ENCODE measurements at places on chromosomes 6 and 20.

DNA sequence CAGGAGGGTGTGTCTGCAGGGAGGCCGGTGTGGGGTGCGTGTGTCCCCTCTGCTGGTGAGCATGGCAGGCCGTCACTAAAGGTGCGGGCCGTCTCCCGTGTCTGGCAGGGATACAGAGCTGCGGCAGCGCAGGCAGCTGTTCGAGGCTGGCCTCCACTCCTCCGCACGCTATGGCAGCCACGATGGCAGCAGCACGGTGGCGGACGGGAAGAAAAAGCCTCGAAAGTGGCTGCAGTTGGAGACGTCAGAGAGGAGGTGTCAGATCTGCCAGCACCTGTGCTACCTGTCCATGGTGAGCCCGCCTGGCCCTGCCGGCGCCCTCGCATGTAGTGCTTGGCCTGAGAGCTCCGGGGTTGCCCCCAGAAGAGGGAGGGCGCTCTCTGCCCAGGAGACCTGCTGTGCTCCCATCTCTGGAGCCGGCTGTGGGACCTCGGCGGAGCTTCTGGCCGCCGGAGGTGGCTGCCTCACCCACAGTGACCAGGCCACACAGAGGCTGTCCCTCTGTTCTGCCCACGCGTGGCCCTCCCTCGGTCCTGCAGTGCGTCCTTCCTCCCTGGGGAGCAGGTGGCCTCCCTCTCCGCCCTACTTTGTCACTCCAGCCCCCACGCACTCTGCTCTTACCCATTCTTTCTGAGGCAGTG, 149.6 kb downstream of the DTNBP1 start:
- no peak for DNase-seq

- DNase-seq: no peak
Measured at GRCh38 chr20:8152183-8152582, 20.1 kb downstream of the PLCB1 start.

GRCh38 chr6:160077526-160077925, 44.1 kb upstream of the SLC22A1 start:
- DNase-seq: no peak

DNA sequence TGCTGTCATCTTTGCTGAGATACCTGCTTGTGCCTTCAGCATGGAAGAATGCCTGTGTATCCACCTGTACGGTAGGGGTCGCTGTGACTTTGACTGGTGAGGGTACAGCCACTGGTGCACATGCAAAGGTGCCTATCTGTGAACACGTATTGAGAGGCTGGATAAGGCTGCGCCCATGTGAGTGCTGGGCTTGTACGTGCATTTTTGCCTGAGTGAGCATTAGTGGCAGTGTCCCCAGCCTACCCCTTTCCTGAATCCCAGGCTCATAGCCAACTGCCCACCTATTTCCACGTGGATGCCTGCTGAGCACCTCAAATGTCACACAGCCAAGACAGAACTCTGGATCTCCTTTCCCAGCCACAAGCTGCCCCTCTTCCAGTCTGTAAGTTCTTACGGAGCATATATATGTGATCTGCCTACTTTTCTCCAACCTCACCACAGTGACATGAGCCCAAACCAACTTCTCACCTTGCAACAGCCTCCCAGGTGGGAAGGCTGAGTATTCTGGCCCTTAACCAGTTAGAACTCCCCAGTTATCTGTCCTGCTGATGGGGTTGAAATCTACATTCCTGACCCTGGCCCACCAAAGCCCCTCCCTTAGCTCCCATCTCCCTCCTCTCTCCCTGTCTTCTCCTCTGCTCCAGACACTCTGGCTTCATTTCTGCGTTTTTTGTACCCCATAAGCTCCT, 1.1 kb upstream of the SLC2A10 start:
- no peak for DNase-seq

- peak; percentile 32 for DNase-seq
Measured at GRCh38 chr6:25788305-25788922, 33.9 kb downstream of the SLC17A4 start.

DNA sequence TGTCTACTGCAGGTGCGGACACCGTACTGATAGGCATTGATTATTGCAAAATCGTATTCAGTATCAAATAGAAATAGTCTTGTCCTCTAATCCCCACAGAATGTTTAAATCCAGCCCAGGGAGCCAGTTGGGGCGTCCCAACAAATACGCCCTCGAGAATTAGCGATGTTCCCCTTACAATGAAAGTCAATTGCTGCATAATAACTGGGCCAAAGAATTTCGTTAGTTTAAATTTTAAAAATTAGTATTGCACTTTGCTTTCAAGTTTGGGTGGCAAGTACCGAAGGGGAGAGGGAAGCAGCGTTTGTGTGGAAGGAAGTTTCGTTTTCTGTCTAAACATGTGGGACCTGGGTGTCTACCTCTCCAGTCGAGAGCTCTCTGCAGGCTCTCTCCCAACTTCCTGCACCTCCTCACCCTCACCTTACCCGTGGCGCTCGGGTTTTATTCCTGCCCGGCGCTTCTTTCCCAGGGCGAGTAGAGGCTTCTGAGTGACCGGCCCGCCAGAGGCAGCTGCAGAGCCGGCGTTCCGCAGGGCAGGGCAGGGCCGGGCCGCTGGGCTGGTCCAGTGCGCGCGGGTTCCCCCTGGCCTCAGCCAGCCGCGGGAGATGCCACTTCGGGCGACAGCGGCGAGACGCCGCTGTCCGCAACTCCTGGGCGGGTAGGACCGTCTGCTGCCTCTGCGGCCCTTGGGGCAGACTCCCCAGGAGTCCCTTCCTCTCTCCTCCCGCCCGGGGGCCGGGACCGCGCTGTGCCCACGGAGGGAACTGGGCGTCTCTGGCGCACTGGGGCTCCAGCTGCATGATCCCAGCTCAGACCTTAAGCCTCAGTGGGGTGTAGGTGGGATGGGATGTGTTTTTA, 862 bp upstream of the TFAP2C start:
- DNase-seq: no peak

DNA sequence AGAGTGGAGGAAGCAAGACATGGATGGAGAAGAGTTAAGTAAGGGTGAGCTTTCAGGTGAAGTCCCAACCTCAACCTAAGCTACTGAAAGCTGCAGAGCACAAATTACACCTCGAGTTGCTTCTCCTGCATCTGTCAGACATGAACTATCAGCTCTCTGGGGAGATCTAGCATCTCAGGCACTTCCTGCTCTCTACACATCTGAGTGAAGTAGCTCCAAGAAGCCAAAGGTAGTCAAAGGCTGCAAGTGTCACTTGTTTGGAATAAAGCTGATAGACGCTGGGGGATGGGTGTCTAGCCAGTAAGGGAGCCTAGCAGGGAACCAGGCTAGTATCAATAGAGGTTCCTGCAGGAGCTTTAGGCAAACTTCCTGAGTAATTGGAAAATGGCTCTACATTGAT, 228.0 kb downstream of the PLCB1 start:
- no peak for DNase-seq

DNA sequence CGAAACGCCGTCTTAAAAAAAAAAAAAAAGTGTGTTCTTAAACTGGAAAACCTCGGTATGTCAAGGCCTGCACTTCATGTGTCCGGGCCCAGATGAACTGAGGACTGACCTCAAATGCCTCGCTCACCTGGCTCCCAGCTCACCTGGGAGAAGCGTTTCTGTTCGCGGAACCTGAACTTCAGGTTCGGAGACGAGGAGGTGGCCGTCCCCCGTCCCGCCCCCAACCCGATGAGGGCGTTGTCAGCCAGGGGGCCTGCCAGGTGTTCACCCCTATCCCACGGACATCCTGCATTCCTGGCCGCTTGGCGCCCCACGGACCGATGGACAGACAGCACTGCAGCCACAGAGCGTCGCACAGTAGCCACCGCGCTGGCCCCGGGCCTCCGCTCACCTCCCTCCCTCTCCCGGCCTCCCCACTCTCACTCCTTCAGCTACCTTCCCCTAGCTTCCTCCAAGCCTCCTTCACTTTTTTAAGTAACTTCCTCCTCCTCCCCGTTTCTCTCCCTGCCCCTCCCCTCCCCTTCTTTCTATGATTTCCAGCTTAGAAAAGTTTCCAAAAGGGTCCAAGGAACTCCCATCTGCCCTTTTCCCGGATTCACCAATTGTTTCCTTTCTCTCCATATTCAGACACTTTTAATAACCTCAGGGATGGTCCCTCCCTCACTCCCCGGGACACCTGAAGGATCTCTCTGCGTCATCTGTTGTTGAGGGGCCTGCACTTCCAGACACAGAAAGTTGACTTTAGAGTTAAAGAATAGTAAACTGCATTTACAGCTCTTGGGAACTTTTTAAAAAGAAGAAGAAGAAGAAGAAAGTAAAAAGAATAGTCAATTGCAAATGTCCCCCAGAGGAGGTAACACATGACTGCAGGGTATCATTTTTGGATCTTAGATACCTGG, 22.7 kb upstream of the MCM3 start:
- DNase-seq: no peak

GRCh38 chr20:54839224-54839623, 363.8 kb downstream of the DOK5 start:
- no peak for DNase-seq

- DNase-seq: no peak
Measured at GRCh38 chr6:131954775-131955107, 3.6 kb upstream of the CCN2 start.

DNA sequence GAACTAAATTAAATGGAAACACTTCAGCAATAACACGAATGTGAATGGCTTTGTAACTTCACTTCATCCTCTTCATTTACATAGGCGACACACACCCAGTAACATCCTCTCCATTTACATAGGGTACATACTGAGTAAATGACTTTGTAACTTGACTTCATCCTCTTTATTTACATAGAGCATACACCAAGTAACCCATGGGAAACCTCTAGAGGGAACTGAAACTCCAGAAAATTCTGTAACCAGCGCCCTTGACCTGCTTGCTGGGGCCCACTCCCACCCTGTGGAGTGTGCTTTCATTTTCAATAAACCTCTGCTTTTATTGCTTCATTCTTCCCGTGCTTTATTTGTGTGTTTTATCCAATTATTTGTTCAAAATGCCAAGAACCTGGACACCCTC, 81.6 kb upstream of the OPRM1 start:
- DNase-seq: no peak

- DNase-seq: no peak
Measured at GRCh38 chr6:93337014-93337413, 82.3 kb downstream of the EPHA7 start.

DNA sequence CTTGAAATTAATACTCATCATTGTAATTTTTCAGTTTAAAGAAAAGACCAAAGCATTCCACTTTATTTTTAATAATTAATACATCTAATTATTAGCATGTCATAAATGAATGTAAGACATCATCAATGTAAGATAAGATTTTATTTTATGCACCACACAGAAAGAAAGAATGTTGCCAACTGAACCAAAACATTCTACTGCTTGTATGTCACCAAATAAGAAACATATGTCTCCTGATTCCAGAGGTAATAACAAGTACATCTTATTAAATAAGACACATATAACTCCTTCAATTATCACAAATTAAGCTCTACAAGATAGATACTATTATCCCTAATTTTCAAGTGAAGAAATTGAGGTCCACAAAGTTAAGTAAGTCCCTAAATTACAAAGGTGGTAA, 189.5 kb downstream of the GMDS start:
- no peak for DNase-seq

- peak; percentile 79 for DNase-seq
Measured at GRCh38 chr6:79234150-79235022, at the start of gene HMGN3. Gene HMGN3 (minus strand): TSS chr6:79234682.

DNA sequence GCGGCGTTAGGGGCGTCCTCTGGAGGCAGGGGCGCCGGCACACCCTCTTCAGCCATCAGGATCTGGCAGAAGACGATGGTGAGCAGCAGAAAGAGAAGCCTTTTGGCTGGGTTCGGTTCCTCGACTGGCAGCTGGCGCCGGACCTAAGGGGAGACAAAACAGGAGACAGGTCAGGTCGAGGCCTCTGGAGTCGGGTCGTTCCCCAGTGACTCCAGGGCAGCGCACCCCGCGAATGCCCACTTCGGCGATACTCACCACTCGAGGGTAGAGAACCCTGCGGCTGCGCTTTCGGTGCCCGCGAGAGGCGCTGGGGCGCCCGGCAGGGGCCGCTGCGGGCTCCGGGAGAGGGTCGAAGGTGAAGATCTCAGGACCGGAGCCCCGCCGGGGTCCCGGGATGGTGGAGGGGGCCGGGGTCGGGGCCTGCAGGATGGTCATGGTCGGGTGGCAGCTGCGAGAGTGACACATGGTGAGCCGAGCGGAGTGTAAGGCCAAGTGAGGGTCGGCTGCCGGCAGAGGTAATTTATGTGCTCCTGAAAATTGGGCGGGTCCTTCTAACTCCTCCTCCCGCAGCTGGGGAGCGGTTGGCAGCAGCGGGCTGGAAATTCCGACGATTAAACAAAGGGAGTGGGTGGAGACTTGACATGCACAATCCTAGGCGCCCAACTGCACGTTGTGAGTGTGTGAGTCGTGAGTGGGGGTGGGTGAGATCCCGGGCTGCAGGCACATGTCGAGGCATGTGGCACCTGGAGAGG, at the start of gene IER3:
TSS of gene IER3 (minus strand) at position 494 of the 752 bp plus-strand sequence. CDS start at position 465, 29 bp downstream.
- peak; percentile 82 for DNase-seq

DNA sequence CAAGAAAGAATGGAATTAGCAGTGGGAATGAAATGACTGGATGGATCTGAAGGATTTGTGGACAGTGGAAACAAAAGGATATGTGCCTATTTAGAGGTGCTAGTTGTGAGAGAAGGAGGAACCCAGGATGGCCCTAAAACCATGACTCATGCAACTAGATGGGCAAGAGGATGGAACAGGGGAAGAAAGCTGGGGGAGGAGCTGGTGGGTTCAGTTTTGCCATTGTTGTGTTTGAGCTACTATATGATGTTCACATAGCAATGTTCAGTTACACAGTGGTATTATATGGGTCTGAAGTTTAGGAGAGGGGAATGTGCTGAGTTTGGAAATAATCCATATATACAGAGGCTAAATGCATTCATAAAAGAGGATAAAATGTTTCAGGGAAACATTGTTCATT, 125.7 kb upstream of the SSTR4 start:
- no peak for DNase-seq

DNA sequence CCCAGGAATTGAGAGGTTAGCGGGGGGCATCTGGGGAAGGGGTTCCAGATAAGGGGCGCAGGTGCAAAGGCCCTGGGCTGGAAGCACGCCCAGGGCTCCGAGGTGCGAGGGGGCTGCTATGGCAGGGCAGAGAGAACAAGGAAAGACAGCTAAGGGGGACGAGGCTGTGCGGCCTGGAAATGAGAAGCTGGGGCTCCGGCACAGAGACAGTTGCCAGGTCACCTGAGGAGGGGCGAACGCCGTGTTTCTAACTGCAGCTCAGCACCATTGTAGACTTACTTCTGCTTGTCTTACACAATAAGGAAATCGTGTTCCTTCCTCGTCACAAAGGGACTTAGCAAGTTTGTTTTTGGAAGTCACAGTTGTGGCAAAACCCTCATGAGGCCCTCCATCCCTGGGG, 68.9 kb upstream of the TBXT start:
- no peak for DNase-seq

DNA sequence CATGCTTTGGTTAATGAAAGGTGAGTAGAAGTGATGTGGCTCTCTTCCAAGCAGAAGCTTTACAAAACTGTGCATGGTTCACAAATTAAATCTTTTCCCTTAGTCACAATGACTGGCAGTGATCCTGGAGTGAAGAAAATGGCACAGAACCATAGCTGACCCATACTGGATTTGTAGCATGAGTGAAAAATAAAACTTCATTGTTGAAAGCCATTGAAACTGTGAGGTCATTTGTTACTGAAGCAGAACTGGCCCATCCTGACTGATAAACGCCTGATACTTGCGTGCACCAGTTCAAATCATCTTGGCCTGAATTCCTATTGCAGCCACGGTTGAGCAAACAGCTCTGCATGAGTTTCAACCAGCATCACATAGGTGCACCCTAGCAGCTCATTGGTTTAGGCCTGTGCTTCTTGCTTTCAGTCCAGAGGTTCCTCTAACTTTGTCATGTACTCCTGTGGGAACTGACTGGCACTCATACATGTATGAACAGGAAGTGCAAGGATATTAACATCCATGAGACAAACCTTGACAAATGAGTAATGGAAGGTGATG, 40.5 kb downstream of the SAMD5 start:
- no peak for DNase-seq

GRCh38 chr6:33632558-33633039, 11.5 kb downstream of the ITPR3 start:
- DNase-seq: no peak
